ENCODE measurements at places on chromosomes 1 and 21. TPM values are rescaled to one million over a fixed set of nuclear protein-coding genes. Genes with fewer than 3 reads are reported as not detected.

DNA sequence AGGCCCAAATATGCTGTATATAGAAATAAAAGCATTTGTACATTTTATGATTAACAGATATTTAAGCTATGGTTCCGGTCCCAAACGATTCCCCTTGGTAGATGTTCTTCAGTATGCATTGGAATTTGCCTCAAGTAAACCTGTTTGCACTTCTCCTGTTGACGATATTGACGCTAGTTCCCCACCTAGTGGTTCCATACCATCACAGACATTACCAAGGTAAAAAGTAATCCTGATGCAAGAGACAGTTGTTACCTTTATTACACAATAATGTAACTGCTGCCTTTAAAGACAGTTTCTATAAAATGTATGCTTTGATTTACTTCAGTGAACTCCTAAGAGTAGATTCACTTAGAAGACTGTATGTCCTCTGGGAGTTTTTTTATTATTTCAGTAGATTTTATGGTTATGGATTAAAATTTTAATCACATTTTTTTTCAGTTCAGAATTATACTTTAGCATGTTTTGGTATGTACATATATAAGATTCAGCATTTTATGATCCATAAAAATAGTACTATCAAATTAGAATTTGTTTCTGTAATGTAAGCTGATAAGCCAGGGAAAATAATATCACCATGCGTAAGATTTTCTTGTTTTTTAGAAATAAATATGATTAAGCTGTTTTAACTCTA lies 96.5 kb downstream of the USP25 start:
- peak; percentile 74 for DNase-seq

- peak; percentile 39 for DNase-seq
Measured at GRCh38 chr1:235749755-235750300, 100.2 kb upstream of the GNG4 start.

- DNase-seq = no peak
Measured at GRCh38 chr1:15625056-15625917, 8.0 kb downstream of the DDI2 start.

- DNase-seq = no peak
Measured at GRCh38 chr1:205285381-205286101, 36.0 kb downstream of the NUAK2 start.

- DNase-seq = peak; percentile 62
Measured at GRCh38 chr1:109892561-109893368, 17.9 kb upstream of the CSF1 start.

DNA sequence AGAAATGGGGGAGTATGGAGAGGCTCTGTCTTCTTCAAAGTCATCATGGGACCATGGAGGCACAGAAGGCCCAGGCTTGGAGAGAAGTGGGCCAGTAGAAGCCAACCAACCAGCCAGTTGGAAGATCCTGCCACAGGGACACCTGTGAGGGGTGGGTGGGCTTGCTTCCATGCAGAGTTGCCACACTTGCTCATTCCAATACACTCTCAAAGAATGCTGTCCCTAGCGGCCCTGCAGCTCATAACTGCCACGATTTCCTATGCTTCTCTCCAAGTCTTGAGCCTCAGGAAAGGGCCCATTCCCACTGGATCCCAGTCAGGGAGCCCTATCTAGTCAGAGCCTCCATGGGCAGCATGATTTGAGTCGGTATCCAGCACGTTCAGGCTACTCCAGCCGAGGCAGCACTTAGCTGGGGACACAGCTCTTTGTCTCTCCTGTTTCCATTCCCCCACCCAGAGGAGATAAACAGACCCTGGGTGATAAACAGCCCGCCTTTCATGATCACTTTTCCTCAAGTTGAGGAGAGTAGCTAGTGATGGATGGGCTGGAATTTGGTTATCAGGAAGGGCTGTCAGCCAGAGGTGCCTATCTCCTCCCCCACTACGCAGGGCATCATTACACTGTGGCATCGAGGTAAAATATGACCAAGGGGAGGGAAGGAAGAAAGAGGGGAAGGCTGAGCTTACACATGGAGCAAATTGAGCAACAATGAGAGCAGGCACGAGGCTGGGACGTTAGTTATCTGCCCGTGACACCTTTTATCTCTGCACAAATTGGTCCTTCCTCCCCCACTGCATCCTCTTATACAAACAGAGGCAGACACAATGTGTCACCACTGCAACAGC lies 64.6 kb downstream of the ERI3 start:
- DNase-seq = no peak

- no peak for DNase-seq
Measured at GRCh38 chr1:221602830-221603229, 139.1 kb downstream of the DUSP10 start.

GRCh38 chr1:196142111-196142640 lies 466.1 kb downstream of the KCNT2 start:
- DNase-seq = no peak

DNA sequence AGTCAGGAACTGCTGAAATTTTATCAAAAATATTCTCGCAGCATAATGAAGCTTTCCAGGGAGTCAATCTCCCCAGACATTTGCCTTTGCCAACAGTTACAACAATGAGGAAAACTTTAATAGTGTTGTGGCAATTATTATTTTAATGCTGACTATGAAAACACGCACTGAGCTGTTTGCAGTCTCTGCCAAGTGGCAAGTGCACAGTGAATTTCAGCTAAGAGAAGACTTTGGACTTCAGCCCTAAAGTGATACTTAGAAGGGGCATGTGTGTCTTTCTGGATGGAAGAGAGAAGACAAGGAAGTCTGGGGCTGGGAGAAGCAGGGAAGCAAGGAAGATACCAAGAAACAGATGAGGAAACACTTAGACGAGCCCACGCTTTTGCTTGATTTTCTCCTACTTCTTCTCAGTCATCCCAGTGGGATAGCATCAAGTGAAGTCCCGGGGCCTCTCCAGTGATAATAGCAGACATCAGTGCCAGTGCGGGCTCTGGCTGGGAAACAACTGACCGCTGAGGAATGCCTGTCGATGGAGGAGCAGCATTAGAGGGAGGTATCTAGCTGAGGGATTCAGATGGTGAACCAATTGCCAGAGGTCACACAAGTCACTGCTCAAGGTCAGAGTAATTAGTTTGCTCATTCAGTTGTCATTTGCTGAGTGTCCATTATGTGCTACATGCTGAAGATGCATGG lies 196.3 kb downstream of the TTLL7 start:
- DNase-seq = no peak

GRCh38 chr1:110035236-110035752 lies 870 bp downstream of the STRIP1 start:
- DNase-seq = no peak

The KPRP gene
- polyA plus RNA-seq = not detected

The PLA2G5 gene
- not detected for polyA plus RNA-seq
